ENCODE measurements at places on chromosomes 11 and 22. TPM values are rescaled to one million over a fixed set of nuclear protein-coding genes. Genes with fewer than 3 reads are reported as not detected.
A peak's percentile ranks its signal among the peaks of the same experiment; 100 is the strongest.

Gene OLFML1
- total RNA-seq = 4.8 TPM

Gene CSRP3
- total RNA-seq = not detected

Gene DGAT2
- 47.9 TPM for total RNA-seq

Gene TCN2
- 39.0 TPM for total RNA-seq

GRCh38 chr11:67250059-67251043 is 15.9 kb upstream of the GRK2 start:
- no peak overlapping the region for H3K27ac ChIP-seq
- peaks cover 94% of the 10 kb centered on the region for H3K36me3 ChIP-seq
- H3K4me3 ChIP-seq = no peak overlapping the region
- peaks cover 4% of the 10 kb centered on the region for H3K4me1 ChIP-seq
- H3K27me3 ChIP-seq = no peaks in the 10 kb centered on the region

GRCh38 chr22:50102946-50103345 is 13.1 kb downstream of the MOV10L1 start:
- H3K4me3 ChIP-seq = no peak overlapping the region
- no peak for DNase-seq
- no peaks in the 10 kb centered on the region for H3K27me3 ChIP-seq

DNA sequence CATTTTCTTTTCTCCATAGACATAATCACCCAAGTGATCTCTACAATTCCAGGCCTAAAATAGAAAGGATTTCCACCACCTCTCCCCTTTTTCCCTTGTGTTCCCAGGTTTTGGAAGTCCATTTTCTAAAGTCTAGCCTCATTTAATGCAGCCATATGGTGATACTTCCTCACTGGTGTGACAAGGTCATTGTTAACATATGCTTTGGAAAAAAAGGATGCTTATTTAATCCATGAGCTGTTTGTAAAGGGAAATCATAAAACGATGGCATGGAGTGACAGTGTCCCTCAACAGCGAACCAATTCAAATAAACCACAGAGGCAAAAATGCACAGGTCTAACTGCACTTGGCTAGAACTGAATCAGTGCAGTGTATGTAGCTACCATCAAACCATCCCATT is 26.6 kb downstream of the GRIA4 start:
- no peaks in the 10 kb centered on the region for H3K27me3 ChIP-seq
- no peaks in the 10 kb centered on the region for H3K36me3 ChIP-seq
- no peak overlapping the region for H3K4me3 ChIP-seq
- no peak overlapping the region for H3K27ac ChIP-seq
- no peaks in the 10 kb centered on the region for H3K4me1 ChIP-seq

DNA sequence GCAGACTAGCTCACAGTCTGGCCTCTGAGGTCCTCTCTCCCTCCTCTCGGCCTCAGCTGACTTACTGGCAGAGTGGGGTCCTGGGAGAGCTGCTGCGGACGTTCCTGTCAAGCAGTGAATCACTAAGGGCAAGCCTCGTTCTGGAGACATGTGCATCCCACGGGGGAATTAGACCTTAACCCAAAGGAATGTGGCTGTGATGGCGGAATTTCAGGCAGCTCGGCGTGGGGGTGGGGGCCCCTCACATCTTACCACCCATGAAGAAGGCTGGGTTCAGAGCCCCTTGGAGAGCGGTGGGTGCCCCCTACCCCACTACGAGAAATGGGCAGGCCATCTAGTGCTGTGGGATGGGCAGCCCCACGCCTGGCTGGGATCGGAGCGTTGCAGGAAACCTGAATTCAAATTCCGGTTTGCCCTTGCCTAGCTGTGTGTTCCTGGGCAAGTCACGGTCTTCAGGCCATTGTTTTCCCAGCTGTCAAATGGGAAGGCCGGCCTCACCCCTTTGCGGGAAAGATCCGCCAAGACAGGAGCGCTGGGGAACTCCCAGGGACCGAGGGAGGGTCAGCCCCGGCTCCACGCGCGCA is 554 bp downstream of the LRRC32 start:
- H3K27ac ChIP-seq = peak overlapping the region; percentile 21
- no peak for DNase-seq
- H3K36me3 ChIP-seq = no peaks in the 10 kb centered on the region
- peaks cover 45% of the 10 kb centered on the region for H3K4me1 ChIP-seq
- peaks cover 11% of the 10 kb centered on the region for H3K27me3 ChIP-seq

- DNase-seq = no peak
- no peak overlapping the region for H3K4me3 ChIP-seq
- no peaks in the 10 kb centered on the region for H3K27me3 ChIP-seq
- H3K4me1 ChIP-seq = peaks cover 61% of the 10 kb centered on the region
Measured at GRCh38 chr11:326592-326841, 5.9 kb upstream of the IFITM3 start.

DNA sequence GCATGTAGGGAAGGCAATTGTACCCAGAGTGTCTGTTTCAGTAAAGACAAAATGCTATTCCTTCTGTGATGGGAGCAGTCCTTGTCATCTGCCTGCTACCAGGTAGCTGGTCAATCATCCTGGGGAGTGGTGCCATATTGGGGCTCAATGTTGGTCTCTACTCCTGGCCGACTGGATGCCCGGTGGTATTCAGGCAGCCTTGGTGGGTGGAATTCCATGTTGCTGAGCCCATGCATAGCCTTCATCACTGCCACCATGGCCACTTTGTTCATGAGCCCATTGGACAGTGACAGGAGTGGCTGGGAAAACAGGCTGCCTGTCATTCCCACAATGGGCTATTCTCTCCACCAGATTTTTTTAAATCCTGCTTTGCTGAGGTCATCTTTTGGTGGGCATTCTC is 121.0 kb downstream of the WNT7B start:
- peaks cover 91% of the 10 kb centered on the region for H3K36me3 ChIP-seq
- no peak overlapping the region for H3K4me3 ChIP-seq
- H3K27me3 ChIP-seq = no peaks in the 10 kb centered on the region
- no peaks in the 10 kb centered on the region for H3K4me1 ChIP-seq
